ENCODE measurements at places on chromosomes 16 and 17.

- DNase-seq, result no peak
These were observed 29.8 kb upstream of the RBBP6 start for GRCh38 chr16:24509536-24509935.

DNA sequence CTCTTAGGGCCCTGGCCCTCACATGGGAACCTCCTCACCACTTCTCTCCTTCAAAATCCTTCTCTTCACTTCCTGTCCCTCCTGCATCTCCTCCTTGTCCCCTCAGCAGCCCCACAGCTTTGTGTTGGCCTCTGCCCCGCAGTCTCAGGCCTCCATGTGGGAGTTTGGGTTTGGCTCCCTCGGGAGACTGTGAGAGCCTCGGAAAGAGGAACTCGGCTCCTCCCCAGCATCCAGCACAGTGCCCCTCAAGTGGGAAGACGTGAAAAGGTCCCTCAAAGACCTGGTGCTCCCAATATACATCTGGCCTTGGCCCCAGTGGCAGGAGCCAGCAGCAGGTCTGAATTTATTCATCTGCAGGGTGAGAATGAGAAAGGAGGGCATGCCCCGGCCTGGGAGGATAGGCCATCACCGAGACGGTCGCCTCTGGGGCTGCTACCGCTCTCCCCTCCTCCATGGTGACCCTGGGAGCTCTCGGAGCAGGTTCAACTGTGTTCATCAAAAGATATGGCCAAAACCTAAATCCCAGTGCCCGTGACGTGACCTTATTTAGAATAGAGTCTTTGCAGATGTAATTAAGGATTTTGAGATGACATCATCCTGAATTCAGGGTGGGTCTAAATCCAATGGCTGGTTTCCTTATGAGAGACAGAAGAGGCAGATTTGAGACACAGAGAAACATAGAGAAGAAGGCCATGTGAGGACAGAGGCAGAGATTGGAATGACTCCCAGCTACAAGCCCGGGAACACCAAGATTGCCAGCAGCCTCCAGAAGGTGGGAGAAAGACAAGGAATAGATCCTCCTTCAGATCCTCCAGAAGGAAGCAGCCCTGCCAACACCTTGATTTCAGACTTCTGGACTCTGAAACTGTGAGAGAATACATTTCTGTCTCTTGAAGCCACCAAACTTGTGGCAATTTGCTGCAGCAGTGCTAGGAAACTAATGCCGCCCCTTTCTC lies 135.1 kb downstream of the MRM1 start:
- DNase-seq, result no peak

DNA sequence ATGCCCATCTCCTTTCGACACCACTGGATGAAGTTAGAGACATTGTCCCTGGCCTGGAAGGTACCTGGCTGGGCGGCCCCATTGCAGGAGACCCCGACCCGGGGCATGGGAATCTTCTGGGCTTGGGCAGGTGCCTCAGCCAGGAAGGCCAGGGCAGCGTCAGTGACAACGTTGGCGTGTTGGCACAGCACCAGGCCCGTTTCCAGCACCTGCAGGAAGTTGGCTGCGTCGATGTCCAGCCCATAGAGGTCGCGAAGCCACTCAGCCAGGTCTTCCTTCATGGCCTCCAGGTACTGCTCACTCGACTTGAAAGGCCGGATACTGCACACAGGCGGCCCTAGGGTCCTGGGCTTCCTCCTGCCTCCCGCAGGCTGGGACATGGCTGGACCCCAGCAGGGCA lies 568 bp downstream of the GAS2L2 start:
- DNase-seq, result no peak

- DNase-seq, result peak; percentile 99
These were observed 5.0 kb upstream of the NAGLU start for GRCh38 chr17:42530952-42531454.

GRCh38 chr16:23640615-23640930 lies 537 bp downstream of the PALB2 start:
- DNase-seq, result no peak

- DNase-seq, result no peak
These were observed 21.5 kb downstream of the MED1 start for GRCh38 chr17:39429600-39429999.

DNA sequence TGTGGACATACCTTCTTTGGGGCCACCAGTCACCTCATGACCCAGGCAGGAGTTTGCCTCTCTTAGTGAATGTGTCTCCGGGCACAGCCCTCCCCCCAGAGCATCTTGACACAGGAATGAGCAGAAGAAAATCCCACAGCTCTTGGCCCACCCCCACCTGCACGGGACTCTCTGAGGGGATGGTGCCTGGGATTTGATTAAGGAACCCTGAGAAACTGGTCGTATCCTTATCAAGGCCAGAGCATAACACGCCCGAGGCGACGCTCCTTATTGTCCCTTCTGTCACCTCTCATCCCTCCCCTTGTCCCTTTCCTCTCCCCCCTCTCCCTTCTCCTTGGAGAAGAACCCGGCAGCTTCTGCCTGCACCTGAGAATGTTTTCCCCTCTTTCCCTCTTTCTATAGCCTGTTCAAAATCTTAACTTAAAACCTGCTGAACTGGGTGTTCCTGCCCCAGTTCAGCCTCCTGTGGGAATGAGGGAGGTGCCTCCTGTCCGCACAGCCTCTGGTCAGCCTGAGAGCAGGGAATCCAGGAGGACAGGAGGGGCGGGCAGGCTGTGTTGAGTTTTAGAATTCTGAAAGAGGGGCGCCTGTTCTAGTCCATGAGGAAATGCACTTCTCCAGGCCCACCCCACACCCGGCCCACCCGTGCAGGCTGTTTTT lies 140.7 kb upstream of the PLCG2 start:
- no peak for DNase-seq

- DNase-seq, result no peak
These were observed 9.0 kb downstream of the DNAAF8 start for GRCh38 chr16:4743226-4743878.

DNA sequence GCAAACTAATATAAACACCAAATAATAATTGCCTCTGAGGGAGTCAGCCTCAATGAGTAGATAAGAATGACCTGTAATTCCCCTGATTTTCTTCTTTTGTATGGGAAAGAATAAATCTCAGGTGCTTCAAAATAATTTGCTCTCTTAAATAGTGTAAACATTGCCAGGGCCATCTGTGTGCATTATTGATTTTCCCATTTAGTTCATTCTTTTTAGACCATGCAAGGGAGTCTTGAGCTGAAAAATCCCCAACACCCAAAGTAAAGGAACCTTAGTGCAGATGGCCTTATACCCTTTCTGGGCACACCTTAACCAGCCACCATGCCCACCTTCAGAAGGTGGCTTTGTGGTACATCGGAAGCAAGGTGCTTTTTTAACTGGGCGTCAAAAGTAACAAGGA lies 267.2 kb downstream of the TMEM114 start:
- no peak for DNase-seq

- peak; percentile 76 for DNase-seq
These were observed at the start of gene MSI2 for GRCh38 chr17:57255776-57256681. Gene MSI2, plus strand, starts transcription at chr17:57256523. Its CDS starts 220 bp downstream, at chr17:57256743.

- DNase-seq, result no peak
These were observed 33.8 kb downstream of the ZCCHC14 start for GRCh38 chr16:87459027-87459426.

GRCh38 chr17:77085926-77086432 lies 54.8 kb upstream of the SEC14L1 start:
- no peak for DNase-seq

- DNase-seq, result no peak
These were observed 13.5 kb upstream of the LYRM9 start for GRCh38 chr17:27906623-27907022.

DNA sequence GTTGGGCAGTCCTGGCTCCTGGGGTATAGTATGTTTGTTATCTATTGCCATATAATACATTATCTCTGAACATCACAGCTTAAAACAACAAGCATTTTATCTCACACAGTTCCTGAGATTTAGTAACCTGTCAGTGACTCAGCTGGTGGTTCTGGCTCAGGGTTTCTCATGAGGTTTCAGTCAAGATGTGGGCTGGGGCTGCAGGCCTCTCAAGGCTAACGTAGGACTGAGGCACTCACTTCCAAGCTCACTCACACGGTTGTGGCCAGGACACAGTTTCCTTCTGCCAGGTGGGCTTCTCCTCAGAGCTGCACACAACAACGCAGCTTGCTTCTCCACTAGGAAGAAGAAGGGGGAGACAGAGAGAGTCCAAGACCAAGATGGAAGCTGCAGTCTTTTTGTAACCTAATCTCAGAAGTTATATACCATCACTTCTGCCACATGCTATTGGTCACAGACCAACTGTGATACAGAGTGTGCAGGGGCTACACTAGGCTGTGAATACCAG lies 10.3 kb upstream of the MED13 start:
- DNase-seq, result no peak

GRCh38 chr16:30928390-30928789 lies 5.0 kb downstream of the FBXL19 start:
- DNase-seq, result no peak

- DNase-seq, result peak; percentile 61
These were observed 56.4 kb downstream of the SLC6A2 start for GRCh38 chr16:55711959-55712876.

DNA sequence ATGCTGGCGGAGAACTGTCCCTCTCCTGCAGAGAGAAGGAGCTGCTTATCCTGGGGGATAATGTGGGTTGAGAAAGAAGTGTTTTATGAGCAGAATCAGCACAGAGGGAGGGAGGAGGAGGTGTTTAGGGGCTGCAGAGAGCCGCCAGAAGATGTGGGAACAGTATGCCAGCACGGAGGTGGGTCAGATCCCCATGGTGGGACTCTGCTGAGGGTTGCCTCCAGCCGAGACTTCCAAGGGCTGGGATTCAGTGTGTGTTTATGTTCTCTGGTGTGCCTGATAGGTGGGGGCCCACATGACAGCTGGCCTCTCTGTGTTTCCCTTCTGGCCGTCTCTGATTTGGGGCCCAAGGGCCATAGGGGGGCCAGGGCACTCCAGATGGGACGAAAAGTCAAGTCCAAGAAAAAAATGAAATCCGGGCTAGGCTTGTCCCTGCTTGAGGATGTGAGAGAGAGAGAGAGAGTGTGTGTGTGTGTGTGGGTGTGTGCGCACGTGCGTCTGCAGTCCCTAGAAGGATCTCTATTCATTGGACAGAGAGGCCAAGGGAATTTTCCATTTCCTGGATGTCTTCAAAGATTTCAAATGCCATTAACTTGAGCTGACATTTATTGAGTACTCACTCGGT lies 21.6 kb downstream of the PRKCB start:
- DNase-seq, result no peak

DNA sequence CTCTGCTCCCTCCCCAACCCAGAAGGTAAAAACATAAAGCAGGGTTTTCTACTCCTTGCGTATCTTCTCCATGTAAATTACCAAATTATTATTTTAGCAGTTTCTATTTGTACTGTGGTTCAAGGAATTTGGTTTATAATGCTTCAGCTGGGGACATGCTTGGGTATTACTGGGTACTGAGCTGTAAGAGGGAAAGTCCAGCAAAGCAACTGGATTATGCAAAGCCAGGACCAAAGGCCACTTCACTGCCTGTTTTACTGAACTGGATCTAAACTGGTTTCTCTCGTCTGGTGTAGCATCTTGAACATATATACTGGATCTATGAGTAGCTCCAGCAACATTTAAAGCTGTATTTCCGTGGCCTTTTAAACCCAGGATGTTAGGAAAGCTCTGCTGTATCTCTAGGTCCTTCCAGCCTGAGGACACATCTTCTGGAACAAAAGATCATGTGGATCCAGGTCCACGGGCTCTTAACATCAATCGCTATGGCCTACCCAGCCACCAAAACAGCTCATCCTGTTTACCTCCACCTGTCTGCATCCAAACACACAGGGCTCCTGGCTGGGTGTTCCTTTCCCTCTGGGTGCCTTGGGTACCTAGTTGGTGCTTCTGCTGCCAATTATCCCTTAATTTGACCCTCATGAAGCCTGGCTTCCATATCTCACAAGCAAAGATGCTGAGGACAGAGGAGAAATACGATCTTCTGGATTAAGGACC lies 7.2 kb downstream of the PMP22 start:
- DNase-seq, result no peak

GRCh38 chr16:56372013-56372634 lies 53.2 kb downstream of the AMFR start:
- DNase-seq, result no peak

DNA sequence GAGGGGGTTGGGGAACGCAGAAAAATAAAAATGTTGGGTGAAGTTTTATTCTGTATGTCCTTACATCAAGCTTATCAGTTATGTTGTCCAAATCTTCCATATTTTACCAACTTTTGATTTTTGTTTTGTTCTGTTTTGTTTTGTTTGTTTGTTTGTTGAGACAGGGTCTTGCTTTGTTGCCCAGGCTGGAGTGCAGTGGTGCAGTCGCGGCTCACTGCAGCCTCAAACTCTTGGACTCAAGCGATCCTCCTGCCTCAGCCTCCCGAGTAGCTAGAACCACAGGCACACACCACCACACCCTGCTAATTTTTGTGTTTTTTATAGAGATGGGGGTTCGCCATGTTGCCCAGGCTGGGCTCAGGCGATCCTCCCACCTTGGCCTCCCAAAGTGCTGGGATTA lies 20.8 kb downstream of the ZNRF1 start:
- DNase-seq, result no peak

- no peak for DNase-seq
These were observed 94.4 kb upstream of the CIBAR2 start for GRCh38 chr16:85206472-85207356.

DNA sequence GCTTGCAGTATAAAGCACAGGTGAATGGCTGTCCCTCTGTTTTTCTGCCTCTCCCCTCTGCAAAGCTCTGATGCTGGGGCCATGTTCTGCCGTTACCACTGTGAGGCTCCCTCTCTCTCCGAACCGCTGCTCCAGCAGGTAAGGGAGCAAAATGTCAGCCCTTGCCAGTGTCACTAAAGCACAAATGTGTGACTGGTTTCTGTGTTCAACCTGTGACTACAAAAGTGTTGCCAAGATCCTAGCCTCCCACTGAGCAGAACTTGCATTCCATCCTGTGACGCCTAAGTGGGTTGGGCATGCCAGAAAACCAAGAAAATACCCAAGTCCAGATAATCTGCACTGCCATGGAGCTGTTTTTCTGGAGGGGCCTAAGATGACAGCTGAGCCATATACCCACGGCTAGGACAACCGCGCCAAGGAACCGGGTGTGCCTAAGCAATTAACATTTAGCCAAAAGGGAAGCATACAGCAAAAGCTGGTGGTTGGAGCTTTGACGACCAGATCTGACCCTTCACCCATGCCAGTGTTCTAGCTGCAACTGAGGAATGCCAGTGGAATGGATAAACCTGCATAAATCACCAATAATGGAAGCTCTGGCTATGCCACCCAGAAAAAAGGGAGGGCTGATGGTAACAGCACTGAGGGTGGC lies 35.0 kb downstream of the PSME3IP1 start:
- DNase-seq, result no peak

GRCh38 chr16:88826070-88826840 lies 14.5 kb upstream of the APRT start:
- DNase-seq, result no peak

DNA sequence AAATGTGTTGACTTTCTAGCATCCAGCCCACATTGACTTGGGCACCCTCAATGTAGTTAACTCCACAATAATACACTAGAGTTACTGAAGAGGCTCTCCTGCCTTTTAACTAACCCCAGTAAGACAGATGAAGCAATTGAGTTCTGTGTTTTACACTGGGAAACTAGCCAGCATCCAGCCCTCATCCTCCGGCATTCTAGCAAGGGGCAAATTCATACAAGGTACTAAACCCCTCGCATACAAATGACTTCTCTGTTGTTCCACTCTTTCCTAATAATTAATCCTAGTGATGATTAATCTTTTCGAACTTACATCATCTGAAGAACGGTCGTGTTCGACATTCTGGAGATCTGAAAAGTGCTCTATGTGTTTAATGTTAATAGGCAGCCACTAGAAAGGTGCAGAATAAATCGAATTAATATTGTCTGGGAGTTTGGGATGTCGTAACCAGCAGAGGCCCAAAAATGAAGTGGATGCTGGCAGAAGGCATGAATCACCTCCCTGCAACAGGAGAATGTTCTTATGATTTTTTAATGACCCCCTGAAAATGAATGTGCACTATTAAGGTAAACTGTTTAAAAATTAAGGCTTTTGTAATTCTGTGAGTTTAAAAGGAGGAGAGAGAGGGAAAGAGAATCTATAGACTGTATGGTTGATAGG lies 249.4 kb downstream of the SNX29 start:
- no peak for DNase-seq

Data from HepG2 (cell line).